ENCODE measurements at places on chromosomes 5 and 9.
A peak's percentile ranks its signal among the peaks of the same experiment; 100 is the strongest.

DNA sequence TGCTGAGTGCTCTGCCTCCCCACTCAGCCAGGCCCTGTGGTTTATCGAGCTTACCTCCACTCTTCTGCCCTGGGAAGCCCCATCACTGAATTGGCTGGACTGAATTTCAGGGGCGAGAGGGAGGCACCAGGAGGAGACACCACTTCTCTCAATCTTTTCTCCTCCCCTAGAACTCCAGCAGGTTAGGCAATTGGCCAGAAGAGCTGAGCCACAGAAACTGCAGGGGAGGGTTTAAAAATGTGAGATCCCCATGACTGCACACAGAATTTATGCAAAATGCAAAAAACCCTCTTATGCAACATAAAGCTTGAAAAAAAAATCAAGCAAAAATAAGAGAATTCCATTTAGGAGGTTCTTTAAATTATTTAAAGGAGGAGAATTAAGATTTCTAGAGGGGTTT is 29.9 kb downstream of the TUT7 start:
- no peak for DNase-seq

- DNase-seq, result no peak
Measured at GRCh38 chr9:135463140-135463539, 16.4 kb upstream of the PPP1R26 start.

DNA sequence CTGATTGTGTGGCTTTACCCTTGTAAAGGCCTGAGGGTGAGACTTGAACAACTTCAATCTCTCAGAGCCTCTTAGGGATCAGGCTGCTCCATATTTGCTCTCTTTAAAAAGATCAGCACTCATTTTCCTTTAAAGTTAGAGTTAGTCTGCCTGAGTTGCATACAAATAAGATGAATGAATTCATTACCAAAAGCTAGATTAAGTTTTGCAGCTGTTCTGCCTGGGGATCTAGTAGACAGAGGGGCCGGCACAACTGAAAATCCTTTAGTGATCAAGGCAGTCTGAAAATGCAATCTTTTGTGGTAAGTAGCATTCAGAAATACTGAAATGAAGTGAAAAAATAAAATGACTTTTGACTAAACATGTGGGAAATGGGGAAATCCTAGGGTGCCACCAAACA is 264.0 kb downstream of the MAN2A1 start:
- DNase-seq, result no peak

GRCh38 chr9:121528642-121529041 is 29.0 kb upstream of the GGTA1 start:
- no peak for DNase-seq

DNA sequence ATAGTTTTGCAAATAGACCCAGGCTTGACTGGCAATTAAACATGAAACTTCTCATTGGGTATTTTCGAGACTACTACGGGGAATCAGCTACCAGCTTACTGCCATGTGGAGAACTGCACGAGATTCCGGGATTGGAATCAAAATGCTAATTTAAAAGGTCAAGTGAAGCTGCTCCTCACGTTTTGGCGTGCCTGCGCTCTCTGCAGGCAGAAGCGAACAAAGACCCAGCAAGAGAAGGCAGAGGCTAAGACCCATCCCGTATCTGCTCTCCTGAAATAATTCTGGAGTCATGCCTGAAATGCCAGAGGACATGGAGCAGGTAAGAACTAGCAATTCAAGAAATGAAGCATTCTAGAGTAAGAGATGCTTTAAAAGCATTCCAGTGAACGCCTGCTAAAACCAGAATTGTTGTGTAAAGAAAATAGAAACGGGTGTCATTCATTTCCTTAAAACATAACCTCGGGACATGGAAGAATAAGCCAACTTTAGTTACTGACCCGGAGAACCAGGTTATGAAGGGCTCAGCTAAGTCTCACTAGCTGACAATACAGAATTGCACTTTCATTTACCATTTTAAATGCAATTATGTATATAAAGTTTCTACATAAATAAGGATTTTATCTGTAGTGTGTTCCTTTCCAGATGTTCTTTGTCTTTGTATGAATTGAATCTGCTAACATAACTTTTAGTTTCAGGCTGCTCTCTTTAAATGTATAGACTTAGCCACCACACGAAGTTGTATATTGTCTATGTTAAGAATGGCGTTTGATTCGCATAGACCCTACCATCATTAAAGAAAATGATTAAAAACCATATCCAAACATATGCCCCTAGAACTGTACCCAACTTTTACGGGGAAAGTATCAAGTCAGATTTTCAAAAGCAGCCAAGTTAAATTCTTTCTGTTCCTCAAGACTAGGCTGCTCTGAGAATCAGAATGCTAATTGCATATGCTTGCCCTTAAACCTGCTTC is 2.0 kb upstream of the MAT2B start:
- DNase-seq, result peak; percentile 57

DNA sequence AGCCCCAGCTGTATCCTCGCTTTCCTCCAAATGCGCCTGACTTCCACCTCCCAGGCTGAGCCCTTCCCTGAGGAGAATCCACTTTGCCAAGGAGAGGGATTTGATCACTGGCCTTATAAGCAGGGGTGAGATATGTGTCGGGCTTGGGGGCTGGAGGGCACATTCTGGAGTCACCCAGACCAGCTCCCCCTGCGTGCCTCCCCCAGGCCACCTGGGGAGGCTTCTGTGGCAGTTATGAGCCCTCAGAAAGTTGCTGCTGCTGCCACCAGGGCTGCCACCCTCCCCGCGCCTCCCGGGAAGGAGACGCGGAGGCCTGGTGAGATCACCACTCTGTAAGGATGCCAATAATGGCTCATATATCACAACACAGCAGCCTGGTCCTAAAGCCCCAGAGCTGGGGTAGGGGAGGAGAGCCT is 211.5 kb downstream of the PAPPA start:
- no peak for DNase-seq

DNA sequence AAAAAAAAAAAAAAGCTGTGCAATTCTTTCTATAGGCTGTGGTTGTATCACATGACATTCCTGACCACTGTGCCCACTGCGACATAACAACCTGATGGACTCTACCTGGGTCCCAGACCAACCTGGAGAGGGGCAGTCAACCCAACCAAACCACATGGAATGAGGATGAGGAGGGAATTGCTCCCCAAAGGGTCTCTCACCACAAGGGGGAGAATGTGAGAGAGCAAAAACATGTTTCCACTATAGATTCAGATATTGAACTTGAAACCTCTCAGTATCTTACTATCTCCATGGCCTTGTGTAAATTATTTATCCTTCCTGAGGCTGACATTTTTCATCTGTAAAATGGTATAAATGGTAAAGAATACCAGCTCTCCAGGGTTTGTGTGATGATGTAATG is 66.9 kb upstream of the SV2C start:
- no peak for DNase-seq

DNA sequence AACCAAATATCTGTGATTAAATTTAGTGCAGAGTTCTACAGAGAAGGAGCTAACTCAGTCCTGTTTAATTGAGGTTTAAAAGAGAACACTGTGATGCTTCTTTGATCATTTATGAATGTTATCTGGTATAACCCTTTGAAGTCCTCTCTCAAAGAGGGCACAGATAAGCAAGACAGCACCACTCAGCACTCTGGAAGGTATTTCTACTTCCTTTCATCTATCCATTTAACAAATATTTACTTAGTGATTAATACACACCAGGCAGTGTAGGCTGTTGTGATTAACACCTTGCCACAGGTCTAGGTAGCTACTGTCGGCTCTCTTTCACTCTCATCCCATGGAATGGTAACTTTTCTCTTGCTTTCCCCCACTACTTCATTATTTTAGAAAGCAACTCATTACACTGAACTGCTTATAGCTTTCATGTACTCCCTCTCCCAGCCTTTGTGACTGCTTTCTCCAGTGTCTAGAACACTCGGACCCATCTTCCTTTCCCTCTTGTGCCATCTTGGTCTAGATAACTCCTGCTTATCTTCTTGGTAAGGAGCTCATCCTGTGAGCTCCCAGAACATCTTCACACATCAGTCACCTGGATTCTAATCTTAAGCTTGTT is 54.7 kb downstream of the GLDC start:
- DNase-seq, result no peak

GRCh38 chr9:87670572-87671264 is 55.2 kb upstream of the CTSL start:
- no peak for DNase-seq

GRCh38 chr5:82058710-82059109 is 86.9 kb downstream of the ATG10 start:
- no peak for DNase-seq

GRCh38 chr5:62305715-62306322 is at the start of gene KIF2A:
TSS of gene KIF2A (plus strand) at chr5:62306206. CDS start at chr5:62306473, 267 bp downstream.
- peak; percentile 93 for DNase-seq

- DNase-seq, result peak; percentile 55
Measured at GRCh38 chr9:71909887-71910649, 925 bp downstream of the ABHD17B start.

DNA sequence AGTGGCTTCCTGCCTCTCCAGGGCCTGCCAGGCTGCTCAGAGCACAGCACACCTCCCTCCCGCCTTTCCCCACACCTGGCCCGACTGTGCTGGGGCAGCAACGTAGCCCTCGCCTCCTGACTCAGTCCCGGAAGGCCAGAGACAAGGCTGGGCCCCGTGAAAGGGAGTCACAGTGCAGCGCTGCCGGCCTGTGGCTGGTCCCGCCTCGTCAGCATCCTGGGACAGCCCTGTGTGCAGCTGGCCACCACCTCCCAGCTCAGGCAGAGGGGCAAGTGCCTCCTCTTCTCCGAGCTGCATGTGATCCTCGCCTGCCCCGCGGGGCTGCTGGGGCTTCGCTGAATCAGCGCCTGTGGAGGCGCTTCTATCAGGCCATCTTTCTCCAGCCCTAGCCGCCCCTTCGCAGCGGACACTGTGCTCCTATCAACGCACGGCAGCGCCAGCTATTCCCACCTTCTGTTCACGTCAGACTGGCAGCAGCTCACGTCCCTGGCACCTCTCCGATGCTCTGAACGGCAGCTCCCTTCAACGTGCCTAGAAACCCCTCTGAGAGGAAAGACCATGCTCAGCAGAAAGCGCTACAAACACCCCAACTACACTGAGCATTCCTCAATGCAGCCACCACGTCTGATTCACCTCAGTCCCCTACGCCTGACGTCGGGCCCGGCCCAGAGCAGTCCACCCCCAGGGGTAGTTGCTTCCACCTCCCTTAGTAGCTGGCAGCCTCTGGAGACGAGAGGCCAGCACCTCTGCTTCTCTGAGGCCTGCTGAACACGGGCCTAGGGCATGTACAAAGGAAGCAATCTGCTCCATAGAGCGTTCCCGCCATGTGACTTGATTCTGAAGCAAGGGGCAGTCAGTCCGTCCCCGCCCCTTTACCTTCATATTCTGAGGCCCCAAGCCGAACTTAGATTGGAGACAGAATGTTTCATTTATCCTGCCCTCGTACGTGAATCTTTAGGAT is 78.8 kb downstream of the GPR21 start:
- DNase-seq, result peak; percentile 53

DNA sequence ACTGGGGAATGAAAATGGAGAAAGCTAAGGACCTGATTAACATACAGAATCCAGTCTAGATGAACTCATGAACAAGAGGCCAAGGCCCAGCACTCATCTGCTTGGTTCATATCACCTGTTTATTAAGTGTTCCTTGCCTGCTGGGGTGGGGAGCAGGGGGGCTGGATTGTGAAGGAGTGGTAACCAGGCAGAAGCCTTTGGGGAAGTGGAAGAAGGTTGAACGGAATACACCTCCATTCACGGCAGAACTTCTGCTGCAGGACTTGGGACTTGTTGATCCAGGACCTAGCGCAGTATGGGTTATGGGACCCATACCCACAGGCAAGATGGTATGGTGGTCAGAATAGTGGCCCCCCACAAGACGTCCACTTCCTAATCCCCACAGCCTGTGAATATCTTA is 8.8 kb upstream of the SEPTIN8 start:
- no peak for DNase-seq

DNA sequence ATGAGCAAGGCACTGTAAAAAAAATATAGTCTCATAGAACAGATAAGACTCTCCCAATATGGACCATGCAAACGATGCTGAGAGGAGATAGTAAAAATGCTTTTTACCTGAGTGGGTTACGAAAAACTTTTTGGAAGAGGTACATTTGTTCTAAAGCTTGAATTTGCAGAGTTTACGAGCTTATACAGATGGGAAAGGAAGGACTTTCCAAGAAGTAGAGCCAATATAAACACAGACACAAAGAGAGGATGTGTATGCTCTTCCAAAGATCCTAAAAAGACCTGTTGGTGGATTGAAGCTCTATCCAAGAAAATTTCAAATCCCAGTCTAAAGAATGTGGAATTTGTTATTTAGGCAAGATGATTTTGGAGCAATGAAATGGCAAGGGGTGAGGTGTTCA is 127.1 kb upstream of the SLCO6A1 start:
- DNase-seq, result no peak

GRCh38 chr5:170126061-170126460 is 20.4 kb downstream of the FOXI1 start:
- no peak for DNase-seq

- no peak for DNase-seq
Measured at GRCh38 chr5:57592236-57592635, 109.6 kb upstream of the ACTBL2 start.

GRCh38 chr9:38360839-38361472 is 31.5 kb upstream of the ALDH1B1 start:
- DNase-seq, result no peak

- DNase-seq, result no peak
Measured at GRCh38 chr5:149550594-149551226, 529 bp downstream of the CSNK1A1 start.

GRCh38 chr9:117153021-117153420 is 261.8 kb downstream of the ASTN2 start:
- no peak for DNase-seq

DNA sequence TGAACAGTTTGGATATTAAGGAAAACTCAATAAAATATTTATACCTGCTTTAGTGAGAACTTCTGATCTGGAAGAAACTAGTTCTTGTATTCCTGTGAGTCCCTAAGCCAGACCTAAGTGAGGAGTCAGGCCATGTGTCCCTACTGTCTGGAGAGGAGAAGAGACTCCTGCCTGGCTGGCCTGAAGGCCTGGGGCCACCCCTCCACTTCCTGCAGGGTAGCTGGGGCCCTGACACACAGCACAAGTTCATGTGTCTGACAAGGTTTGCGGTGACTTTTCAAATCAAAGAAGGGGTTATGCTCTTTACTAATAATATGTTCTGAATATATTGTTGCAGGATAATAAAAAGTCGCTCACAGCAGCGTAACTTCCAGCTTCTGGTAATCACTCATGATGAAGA is 16.1 kb upstream of the IL13 start:
- DNase-seq, result no peak

DNA sequence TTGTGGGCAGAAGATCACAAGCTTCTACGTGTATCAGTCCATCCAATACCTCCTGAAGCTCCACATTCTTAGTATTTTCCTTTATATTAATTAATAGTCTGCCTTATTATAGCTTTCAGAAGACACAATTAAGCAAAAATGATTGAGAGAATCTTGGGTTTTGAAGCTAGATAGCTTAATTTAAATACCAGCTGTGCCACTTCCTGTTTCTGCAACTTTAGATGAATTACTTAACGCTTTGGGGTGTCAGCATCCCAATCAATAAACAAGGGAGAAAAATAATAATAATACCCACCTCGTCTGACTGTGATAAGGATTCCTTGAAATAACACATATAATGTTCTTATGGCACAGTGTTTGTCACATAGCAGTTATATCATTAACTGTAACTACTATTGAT is 44.7 kb upstream of the HTR4 start:
- no peak for DNase-seq

- no peak for DNase-seq
Measured at GRCh38 chr5:158126442-158127405, 267.8 kb upstream of the CLINT1 start.

- DNase-seq, result no peak
Measured at GRCh38 chr5:124613273-124613953, 133.0 kb downstream of the ZNF608 start.

GRCh38 chr9:126372716-126373115 is 46.1 kb downstream of the MVB12B start:
- no peak for DNase-seq

Data from cerebellum (tissue), 4 donors.